ENCODE measurements at places on chromosomes 7 and 10. TPM values are rescaled to one million over a fixed set of nuclear protein-coding genes. Genes with fewer than 3 reads are reported as not detected.
A peak's percentile ranks its signal among the peaks of the same experiment; 100 is the strongest.

SLC16A12 gene
- polyA plus RNA-seq: 33.3 TPM

GRCh38 chr10:44245601-44245938, 139.3 kb downstream of the CXCL12 start:
- no peak for DNase-seq

DNA sequence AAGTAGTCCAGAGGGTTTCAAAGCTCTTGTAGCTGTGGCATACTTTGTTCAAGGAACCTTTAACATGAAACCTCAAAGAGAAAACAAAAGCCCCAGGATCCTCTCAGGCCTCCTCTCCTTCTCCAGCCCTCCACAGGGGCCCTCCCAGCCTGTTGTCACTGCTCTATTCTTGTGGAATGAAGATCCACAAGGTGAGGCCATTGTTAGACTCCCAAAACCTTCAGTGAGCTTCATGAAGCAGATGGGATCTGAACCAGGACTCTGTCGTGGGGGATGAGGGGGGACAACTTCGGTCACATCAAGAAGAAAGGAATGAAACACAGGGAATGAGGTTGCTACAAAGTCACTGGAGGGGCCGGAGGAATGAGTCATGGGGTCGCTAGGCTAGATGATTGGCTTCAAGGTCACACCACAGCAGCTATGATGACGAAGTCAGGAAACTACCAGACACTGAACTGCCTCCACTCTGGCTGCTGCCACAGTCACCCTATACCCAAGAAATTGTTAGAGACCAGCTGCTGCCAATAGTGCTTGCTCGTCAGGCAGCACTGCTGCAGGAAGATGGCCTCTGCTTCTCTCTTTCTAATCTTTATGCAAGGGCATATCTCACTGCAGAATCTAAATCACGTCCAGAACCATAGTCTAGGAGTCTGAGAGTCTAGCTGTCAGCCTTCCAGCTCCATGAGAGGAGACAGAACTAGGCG, 208.8 kb downstream of the HIBADH start:
- DNase-seq: no peak

DNA sequence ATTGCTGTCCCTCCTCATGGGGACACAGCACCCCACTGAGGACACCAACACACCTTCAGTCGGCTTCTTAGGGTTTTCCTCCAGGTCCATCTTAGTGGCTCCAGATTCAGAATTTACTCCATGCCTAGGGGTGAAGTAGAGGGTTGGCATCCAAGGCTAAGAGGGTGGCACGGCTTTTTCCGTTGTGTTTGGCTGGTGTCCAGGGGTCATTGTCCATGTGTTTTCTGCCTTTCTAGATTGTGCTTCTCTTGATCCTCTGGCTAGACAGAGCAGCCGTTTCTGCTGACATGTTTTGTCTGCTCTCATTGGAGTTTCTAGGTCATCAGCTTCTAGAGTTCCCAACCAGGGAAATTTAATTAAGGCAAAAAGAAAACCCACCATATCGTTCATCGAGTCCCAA, 291.6 kb upstream of the CELF2 start:
- DNase-seq: no peak

- no peak for DNase-seq
These were observed 25.6 kb downstream of the PUS7 start for GRCh38 chr7:105496521-105496920.

SLC25A40 gene
- polyA plus RNA-seq: 46.1 TPM

TSPAN12 gene
- polyA plus RNA-seq: 188 TPM

TMEM26 gene
- polyA plus RNA-seq: 9.0 TPM

FAM25C gene
- not detected for polyA plus RNA-seq

GRCh38 chr10:110571093-110571743, 3.7 kb downstream of the SMC3 start:
- DNase-seq: no peak

DNA sequence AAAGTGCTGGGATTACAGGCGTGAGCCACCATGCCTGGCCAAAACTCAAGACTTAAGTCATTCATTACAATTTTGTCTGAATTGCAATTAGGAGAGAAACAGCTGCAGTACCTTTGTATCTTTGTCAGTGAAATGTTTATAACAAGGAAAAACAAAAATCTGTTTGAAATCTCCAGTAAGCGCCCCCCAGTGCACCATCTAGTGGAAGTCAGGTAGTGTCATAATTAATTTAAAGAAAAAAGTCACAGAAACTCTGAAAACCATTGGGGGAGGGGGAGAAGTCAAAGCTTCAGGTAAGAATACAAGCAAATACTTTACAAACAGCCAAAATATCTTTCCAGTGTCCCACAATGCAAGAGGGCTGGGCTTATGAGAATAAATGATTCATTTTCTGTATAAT, 2.8 kb downstream of the MPP7 start:
- DNase-seq: no peak

SPAG6 gene
- polyA plus RNA-seq: 1.3 TPM

RAB11FIP2 gene
- polyA plus RNA-seq: 77.7 TPM

PSMG3 gene
- polyA plus RNA-seq: 31.5 TPM

GRCh38 chr10:110641256-110641655, 2.9 kb upstream of the RBM20 start:
- DNase-seq: peak; percentile 53

NPC1L1 gene
- 2.3 TPM for polyA plus RNA-seq

DNA sequence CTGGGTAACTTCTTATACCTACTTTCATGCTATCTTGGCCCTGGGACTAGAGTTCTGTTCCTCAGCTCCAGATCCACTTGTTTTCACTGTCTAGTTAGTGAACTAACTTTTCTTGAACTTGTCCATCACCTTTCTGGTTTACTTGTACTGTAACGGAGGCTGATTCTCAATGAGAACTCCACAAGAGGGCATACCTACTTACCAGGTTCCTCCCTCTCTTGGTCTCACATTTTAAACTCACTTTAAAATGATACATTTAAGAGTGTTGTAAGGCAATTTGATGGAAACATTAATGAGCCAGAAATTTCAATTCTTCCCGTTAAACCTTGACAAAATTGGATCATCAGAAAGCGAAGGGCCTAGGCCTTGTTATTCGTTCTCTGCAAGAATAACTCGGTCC, 111.6 kb downstream of the MAGI2 start:
- DNase-seq: no peak

DNA sequence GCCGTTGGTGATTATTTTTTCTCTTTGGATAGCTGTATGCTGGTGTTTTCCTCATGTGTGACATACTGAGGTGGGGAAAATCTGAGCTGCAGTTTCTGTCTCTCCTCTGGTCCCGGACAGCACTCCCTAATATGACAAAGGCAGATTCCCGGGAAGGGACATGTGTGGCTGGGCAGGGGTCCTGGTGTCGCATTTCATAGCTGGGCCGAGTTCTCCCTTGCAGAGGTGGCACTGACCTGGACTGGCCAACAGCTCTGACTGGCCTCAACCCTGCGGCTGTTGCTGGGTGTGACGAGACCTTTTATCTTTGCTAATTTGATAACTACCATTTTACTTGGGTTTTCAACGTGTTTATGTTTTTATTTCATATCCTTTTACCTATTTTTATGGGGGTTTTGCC, 248.6 kb upstream of the TCERG1L start:
- no peak for DNase-seq

NUTM2D gene
- polyA plus RNA-seq: 12.7 TPM

- no peak for DNase-seq
These were observed 84.1 kb downstream of the GNAI1 start for GRCh38 chr7:80218723-80219122.

DNA sequence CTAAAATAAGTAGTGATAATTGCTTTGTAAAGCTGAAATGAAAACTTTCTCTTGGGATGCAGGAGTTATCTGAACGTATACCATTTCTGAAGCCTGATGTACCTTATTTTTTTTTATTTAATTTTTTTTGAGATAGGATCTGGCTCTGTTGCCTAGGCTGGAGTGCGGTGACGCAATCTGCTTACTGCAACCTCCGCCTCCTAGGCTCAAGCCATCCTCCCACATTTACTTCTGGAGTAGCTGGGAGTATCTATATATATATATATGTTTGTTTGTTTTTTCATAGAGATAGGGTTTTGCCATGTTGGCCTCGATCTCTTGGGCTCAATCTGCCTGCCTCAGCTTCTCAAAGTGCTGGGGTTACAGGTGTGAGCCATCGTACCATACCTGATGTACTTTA, 2.4 kb downstream of the PMPCB start:
- no peak for DNase-seq

NUTM2E gene
- 0.18 TPM for polyA plus RNA-seq

GRCh38 chr7:43565786-43566185, 17.1 kb upstream of the STK17A start:
- DNase-seq: no peak

DNA sequence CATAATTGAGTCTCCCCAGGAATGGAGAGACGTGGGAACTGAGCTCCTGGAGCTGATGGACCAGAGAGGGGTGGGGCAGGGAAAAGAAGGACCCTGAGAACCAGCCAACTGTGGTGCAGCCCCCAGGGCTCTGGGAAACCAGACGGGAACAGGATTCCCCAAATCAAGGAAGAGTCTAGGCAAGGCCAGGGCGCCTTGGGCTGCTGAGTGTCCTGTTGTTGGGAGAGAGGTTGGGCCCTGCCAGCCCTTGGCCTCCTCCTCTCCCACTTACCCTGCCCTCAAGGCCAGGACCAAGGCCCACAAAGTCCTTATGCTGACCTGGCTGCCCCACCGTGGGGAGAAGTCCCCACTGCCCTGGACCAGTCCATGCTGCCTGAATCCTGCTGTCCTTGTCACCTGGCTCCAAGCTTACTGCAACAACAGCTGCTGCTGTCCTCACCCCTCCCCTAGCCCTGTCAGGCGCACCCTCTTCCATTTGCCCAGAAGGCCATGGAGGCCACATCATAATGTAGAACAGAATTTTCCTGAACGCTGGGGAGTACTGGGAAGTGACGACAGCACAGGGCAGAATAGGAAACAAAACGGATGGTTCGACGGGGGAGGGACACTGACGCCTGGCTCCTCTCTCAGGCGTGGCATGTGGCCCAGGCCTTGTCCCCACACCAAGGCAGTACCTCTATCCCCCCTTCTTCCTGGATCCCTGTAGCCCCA, 132.9 kb upstream of the ZMIZ1 start:
- no peak for DNase-seq

PALD1 gene
- polyA plus RNA-seq: 10.1 TPM

- no peak for DNase-seq
These were observed 108.9 kb downstream of the UPF2 start for GRCh38 chr10:11933577-11934223.

GRCh38 chr10:12484002-12484918, 134.9 kb downstream of the CAMK1D start:
- no peak for DNase-seq

- no peak for DNase-seq
These were observed 11.2 kb upstream of the CRYGN start for GRCh38 chr7:151451156-151451555.

DNA sequence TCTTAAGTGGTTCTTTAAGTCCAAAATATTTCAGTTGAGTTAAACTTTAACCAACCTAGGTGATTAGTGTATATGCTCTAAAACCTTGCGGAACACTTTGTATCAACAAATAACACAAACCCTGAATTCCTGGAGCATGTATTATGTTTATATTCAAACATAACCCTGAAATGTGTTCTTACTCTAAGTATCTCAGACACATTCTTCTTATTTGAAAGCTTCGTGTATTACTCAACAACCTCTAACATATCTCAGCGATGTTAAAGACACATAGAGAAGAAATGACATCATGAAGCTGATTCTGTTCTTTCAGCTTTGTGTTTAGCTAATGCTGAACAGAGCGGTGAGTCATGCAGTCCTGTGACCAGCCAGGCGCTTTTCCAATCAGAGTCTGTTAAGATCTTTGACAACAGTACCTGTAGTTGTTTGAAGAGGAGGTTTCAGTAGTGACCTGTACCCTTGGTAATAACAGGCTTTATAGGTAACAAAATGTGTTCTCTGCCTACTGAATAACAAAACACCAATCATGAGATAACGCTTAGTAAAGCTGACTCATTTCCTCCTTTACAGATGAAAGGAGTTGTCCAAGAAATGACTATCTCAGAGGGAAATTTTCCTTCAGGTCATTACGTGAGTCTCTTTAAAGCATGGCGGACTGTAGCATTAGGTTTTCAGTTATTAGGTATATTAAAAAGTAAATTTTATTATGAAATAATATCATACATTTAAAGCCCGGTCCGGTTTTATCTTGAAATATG, 67.3 kb upstream of the KLF6 start:
- DNase-seq: peak; percentile 68

DNA sequence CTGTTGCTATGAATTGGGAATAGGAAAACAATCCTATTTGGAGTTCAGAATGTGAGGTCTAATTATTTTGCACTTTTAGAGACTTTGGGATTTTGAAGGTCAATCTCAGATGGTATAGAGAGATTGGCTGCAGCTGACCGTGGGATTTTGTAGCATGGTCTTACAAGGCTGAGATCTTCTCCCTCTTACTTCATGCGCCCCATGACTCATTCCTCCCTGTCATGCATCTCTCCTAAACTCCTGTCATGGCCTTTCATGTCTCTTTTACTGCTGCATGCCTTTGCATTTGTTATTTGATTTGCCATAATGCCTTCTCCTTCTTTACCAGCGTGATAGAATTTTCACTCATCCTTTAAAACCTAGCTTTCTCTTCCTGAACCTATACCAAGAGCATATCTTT, 133.1 kb downstream of the BBS9 start:
- no peak for DNase-seq

GRCh38 chr10:127314797-127315196, 118.4 kb upstream of the INSYN2A start:
- DNase-seq: no peak

DNA sequence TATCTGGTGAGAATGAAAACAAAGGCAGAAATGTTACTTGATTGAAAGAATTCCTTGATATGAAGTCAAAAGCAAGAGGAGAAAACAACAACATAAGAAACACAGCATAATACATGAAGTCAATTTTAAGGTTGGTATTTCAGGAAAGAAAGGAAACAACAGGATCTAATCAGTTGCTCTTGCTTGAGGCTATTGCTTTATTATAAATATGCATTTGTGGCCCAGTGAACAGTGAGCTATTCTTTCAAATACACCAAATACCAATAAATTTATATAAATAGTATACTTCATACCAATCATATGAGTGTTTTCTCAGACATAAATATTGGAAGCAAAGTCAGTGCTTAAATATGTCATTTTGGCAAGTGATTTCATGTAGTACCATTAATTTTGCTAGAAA, 806.6 kb downstream of the NXPH1 start:
- no peak for DNase-seq

CALML3 gene
- not detected for polyA plus RNA-seq

DNA sequence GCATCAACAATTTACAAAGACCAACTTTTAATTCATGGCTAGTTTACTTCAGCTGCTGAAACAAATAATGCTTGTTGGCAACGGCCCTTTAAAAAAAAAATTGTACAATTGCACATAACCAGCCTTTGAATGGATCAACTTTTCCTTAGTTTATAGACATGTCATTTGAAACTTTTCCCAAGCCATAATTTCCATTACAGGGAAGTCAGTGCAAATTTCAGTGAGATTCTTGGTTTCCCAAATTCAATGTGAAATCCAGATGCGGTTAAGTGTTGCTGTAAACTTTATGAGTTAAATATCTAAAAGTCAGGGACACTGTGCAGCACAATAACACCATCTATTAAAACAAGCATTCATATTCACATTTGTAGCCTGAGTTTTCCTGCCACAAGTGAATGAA, 182.2 kb downstream of the JAZF1 start:
- no peak for DNase-seq

- DNase-seq: no peak
These were observed 16.3 kb downstream of the VOPP1 start for GRCh38 chr7:55556031-55556430.

GPAM gene
- polyA plus RNA-seq: 19.4 TPM

ACTR3C gene
- 9.7 TPM for polyA plus RNA-seq

- no peak for DNase-seq
These were observed 258.0 kb upstream of the KCND2 start for GRCh38 chr7:120014925-120015465.

Measured in left kidney (tissue), 8 donors.